Stimulated activated CD8-positive, alpha-beta memory T cell treated with anti-CD3 and anti-CD28 coated beads, Interleukin-15, amount 100 ng/mL, for 1 hour (primary cell): ENCODE measurements at places on chromosomes 5 and 9.

- no peak for DNase-seq
Observed at GRCh38 chr5:76021936-76022584, 61.1 kb upstream of the SV2C start.

GRCh38 chr5:129363991-129364390 lies 96.1 kb upstream of the ADAMTS19 start:
- no peak for DNase-seq

GRCh38 chr5:146862641-146863040 lies 15.9 kb downstream of the PPP2R2B start:
- DNase-seq: no peak

DNA sequence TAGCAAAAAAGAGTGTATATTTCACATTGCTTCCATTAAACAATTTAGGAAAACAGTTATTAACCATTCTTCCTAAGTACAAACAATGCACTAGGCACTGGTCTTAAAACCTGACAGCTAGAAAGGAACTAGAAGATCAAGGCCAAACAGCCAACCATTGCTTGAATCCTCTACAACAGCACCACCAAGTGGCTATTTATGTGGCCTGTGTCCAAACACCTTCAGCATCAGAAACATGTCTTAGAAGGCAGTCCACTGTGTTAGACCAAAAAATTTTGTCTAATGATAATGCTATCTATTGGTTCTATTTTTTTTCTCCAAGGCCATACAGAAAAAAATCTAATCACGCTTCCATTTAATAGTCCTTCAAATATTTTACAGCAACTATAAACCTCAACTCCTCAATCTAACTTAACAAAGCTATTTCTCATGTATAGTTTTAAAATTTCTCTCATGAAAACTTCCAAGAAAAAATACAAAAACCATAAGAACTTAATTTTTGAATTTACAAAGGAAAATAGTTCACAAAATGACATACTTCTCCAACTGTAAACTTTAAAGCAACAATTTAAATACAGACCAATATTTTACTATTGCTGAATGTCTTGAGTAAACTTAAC lies 36.1 kb downstream of the CAAP1 start:
- DNase-seq: no peak

DNA sequence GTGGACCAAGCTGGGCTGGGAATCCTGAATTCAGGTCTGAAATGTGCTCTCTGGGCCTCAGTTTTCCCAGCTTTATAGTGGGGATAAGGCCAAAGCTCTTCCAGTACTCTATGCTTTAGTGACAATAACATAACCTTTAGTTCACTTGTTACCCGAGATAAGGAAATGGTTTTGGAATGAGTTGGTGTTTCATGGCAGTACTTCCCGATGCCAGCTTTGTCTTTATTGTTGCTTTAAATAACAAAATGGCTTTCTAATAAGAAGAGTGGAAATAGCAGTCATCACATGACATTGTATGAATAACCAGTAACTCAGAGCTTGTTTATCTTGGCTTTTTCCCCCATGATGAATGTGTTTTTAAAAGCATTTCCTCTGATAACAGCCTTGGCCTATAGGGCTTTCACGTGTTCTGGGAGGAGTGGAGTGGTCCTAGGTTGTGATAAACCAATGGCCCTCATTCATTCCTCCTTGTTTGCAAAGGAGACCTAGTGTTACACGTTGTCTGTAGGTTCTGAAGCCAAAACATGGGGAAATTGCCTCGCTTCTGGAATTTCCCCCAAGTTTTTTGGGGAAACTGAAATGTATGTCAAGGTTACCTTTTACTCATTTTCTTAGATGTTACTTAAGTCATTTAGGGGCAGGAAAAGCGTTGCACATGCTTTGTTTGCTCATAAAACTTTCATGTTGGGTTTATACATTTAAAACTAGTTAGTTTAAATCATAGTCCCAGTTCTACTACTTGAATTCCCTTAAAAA lies 53.7 kb downstream of the ZNF618 start:
- DNase-seq: no peak

DNA sequence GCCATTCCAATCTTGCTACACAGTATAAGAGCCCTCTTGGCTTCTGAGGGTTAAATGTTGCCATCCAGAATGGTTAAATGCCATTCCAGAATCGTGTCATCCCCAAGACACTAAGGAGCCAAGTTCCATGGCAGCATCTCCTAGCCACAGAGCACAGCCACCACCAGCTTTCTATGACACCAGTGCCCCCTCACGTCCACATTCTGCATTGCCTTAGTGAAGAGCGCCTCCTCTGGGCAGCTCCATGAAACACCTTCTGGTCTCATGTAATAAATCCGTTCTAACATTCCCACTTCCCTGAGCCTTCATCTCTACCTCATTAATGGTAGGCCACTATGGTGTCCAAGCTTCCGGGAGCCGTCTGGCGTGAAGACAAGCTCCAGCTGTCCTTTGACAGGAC lies 12.4 kb downstream of the CBY3 start:
- DNase-seq: no peak
